ENCODE measurements at places on chromosomes 5 and 9.

- no peak for DNase-seq
Observed at GRCh38 chr9:79408200-79408599, 163.6 kb upstream of the TLE4 start.

GRCh38 chr9:37995961-37996818 is 72.8 kb downstream of the SHB start:
- DNase-seq = peak; percentile 37

GRCh38 chr9:37732086-37732741 is 21.4 kb upstream of the TRMT10B start:
- DNase-seq = no peak

DNA sequence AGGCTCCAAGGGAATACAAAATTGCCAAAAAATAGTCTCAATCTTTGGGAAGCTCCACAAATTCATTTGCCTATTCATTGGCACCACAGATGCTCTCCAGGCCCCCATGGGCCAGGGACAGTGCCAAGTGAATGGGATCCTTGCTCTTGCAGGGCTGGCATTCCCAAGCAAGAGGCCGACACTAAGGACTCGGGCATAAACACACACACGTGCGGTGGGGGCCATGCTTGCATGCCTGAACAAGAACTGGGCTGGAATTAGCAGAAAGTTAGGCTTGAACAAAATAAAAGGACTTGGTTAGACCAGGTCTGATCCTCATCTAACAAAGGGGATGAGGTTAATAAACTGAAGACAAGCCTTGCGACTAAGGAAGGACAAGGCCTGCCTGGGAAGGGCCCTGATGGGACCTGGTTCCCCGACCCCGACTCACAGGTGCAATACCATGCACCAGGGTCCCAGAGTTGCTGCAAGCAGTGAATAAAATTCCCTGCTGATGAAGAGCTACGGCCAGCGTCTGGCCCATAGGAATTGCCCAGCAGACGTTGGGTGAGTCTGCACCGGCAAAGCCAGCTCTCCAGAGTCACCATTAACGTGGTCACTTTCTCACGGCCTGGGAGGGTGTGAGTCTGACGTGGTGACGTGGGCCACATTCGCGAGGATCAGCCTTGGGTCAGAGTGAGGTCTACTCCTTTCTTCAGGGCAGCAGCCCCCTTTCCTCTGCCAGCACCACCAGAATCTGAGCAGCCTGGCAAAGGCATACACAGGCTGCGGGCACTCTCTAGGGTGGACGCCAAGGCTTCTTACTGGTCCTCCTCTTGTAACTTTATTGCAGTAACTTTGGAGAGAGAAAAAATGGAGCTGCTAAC is 77.4 kb upstream of the FCN1 start:
- no peak for DNase-seq

DNA sequence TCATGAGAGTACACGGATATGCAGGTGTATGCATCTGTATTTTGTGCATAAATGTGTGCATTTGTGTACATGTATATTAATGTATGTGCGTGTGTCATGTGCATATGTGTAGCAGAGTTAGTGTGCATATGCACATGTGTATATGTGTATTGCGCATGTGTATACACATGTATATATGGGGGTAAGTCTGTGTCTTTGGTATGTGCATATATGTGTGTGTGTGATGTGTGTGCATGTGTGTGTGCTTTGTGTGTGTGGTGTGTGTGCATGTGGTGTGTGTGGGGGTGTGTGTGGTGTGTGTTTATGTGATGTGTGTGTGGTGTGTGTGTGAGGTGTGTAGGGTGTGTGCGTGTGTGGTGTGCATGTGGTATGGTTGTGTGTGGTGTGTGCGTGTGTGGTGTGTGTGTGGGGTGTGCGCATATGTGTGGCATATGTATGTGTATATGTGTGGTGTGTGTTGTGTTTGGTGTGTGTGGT is 13.1 kb upstream of the CTSL start:
- no peak for DNase-seq

- no peak for DNase-seq
Observed at GRCh38 chr5:50836356-50836755, 169.9 kb downstream of the PARP8 start.

DNA sequence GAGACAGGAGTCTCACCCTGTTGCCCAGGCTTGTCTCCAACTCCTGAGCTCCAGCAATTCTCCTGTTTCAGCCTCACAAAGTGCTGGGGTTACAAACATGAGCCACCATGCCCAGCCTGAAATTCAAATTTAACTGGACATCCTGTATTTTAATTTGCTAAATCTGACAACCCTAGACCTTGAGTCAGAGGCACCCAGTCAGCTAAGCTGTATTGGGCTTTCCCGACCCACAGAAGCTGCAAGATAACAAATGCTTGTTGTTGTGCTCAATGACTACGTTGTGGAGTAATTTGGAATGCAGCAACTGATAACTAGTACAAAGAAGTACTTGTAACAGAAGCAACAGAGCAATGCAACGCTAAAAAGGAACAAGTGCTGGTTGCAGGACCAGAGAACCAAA is 533.1 kb downstream of the NTRK2 start:
- DNase-seq = peak; percentile 44

Measured in midbrain (tissue), 1 donor.